T-helper 1 cell (primary cell): ENCODE measurements at places on chromosomes 5 and 9.

DNA sequence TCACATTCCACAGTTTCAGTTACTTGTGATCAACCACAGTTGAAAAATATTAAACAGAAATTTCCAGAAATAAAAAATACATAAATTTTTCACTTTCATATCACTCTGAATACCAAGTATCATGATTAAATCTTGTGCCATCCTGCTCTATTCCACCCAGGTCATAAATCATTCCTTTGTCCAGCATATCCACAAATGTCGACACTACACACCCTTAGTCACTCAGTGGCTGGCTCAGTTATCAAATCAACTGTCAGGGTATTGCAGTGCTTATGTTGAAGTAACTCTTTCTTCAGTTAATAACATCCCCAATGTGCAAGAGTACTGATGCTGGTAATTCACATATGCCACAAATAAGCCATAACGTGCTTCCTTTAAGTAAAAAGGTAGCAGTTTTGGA lies 115.7 kb downstream of the FBXL17 start:
- DNase-seq, result no peak

DNA sequence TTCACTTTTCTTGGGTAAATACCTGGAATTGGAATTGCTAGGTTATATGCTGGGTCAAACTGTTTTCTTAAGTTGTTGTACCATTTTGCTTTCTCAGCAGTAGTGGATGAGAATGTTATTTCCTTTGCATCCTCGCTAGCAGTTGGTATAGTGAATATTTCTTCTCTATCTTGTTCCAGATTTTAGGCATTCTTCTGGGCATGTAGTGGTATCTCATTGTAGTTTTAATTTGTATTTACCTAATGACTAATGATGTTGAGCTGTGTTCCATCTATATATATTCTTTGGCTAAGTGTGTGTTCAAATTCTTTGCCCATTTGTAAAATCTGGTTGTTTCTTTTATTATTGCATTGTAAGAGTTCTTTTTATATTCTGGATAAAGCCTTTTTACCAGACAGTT lies 333.3 kb downstream of the MAT2B start:
- no peak for DNase-seq

DNA sequence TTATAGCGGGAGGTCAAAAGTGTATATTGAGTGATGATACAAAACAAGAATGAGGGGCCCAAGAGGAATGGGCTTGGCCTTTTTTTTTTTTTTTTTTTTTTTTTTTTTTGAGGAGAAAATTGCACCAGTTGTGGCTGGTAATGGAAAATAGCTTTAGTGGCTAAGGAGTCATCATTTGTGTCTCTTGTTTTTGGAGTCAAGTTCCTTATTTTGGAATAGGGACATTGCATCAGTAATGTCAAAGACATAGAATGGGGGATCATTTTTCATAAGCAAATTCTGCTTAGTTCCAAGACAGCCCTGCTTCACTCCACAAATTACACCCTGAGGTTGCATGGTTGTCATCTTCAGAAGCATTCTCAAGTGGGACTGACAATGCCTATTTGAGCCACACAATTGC lies 137.4 kb downstream of the STK32A start:
- DNase-seq, result no peak

DNA sequence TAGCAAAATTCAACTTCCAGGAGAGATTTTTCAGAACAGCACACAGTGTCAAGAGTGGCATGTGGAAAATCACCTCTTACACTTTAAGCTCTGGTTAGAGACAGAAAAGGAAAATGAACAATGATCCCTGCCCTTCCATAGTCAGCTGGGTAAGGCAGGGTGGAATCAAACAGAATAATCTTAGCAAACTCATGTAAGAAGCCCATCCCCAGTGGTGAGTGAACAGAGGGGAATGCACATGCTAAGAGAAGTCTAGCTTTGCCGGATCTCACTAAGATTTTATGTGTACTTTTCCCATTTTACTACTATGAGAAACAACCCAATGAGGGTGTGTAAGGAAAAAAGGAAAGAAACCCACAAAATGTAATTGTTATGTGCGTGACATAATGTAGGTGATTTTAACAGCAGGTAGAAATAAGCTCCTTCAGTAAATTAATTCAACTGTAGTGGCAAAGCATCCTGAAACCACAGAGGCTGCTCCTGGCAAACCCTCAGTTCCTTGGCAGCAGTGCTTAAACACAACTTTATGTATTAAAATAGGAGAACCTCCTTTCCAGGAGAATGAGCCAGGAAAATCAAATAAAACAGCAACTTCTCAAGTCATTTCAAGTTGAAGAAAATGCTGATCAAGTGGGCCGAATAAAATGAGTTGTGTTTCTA lies 366.0 kb upstream of the TRPC7 start:
- no peak for DNase-seq
